Erythroblast (primary cell): ENCODE measurements at places on chromosomes 6 and 20.

- DNase-seq: no peak
Measured at GRCh38 chr6:134307870-134308269, 10.0 kb downstream of the SGK1 start.

- DNase-seq: no peak
Measured at GRCh38 chr20:31770243-31770642, 31.2 kb downstream of the TPX2 start.

- DNase-seq: peak; percentile 54
Measured at GRCh38 chr20:38893565-38894090, 32.6 kb upstream of the FAM83D start.

DNA sequence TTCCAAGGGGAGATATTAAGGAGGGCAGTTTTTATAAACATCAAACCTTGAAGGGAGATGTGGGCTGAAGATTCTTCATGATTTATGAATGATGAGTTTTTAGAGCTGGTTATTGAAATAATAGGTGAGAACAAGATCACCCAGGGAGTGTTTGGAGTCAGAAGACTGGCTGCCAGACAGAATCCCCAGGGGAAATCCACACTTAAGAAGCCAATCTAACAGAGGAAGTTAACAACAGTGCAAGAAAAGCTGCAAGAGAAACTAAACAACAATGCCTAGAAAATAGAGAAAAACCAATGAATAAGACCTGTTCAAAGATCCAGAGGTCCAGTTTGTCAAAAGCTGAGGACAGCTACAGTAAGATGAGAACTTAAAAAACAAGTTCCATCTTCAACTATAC is 167.9 kb upstream of the MAN1A1 start:
- no peak for DNase-seq

DNA sequence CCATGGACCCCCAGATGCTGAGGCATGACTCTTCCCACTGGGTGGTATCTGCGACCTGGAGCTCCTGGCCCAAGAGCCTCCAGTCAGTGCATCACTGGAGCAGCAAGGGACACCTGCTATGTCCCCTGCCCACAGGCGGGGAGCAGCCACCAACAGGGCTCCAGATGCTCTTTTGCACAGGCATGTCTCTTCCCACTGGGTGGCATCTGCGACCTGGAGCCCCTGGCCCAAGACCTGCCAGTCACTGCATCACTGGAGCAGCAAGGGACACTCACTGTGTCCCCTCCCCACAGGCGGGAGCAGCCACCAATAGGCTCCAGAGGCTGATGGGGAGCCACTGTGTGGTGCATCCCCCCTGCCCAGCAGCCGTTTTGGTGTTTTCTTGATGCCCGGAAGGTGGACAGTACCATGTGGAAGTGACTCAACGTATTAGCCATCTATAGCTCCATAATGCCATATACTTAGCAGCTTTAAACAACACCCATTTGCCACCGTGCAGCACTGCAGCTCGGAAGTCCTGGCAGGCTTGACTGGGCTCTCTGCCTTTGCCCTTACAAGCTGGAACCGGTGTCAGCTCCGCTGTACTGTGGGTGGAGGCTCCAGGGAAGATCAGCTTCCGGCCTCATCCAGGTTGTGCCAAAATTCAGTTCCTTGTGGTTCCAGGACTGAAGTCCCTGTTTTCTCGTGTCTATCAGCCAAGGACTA is 124.9 kb upstream of the CST7 start:
- DNase-seq: no peak

DNA sequence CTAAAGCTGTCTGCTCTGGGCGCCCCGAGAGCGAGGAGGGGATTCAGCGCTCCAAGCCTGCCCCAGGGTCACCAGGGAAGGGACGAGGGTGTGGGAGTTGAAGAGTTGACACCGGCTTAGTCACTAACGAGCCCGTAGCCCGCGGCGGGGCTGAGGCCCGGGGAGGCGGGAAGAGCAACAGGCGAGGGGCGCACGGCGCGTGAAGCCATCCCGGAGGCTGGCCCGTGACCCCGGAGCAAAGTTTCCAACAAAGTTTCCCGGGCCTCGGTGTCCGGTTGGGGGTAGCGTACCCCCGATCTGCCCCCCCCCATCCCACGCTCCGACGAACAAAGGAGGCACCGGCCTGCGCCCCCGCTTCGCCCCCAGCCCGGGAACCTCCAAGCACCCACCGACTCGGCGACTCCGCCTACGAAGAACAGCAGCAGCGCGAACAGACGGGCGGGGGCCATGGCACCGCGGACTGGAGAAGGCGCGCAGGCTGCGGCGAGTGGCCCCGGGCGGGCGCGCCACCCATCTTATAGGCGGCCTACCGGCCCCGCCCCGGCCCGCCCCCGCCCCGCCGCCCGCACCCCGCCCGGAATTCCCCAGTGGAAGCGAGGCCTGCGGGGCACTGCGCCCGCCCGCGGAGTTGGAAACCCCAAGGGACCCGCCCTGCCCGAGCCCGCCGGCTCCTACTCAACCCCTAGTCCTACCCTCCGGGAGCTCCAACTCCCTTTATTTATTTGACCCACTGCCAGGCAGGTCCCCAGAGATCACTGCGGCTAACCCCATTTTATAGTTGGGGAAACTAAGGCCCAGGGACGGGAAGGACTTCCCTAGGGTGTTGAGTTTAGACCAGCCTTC is at the start of gene SDC4:
SDC4 (minus strand) TSS at position 489 of the 843 bp plus-strand sequence; CDS start at position 449, 40 bp downstream.
- DNase-seq: peak; percentile 70

- no peak for DNase-seq
Measured at GRCh38 chr20:40718982-40719729, 30.1 kb upstream of the MAFB start.

GRCh38 chr6:5080574-5080973 is 4.6 kb upstream of the PPP1R3G start:
- no peak for DNase-seq

DNA sequence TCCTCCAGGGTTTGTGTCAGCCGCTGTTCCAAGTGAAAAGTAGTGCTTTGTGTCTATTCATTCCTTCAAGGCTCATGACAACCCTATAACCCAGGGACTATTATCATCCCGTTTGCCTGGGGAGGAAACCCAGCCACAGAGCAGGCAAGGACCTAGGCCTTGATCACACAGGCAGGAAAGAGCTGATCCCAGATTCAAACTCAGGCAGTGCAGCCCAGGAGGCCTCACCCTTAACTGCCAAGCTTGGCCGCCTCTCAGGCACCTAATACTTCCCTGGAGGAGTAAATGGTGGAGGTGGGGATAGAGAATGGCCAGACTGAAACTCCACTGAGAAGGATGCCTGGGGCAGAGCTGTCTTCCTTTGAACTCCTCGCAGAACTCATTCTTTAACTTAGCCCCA is 215.1 kb upstream of the QKI start:
- DNase-seq: no peak

DNA sequence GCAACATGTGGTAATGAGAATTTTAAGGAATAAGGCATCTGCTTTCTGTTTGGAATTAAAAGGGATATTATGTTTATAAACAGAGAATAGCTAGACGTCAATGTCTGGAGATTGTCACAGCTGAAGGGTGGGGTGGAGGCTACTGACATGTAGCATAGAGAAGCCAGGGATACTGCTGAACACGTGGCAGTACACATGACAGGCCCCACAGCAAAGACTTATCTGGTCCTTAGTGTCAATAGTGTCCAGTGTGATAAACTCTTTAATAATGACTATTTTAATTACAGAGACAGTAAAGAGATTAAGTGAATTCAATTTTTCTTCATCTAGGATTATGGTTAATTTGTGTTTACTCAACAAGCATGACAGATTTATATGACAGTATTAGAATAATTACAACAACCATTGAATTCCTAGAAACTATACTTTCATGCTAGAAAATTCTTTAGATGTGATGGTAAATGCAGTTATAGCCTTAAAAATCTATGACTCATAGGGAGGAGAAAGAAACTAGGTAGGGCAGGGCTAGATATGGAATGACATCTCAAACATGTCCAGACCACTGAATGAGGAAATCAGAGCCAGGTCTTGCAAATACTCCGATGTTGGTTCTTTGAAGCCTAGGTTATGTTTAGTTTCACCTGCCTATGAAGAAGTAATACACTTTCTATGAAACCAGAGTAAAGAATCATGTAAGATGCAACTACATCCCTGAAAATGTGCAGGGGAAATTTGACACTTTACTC is 399.5 kb downstream of the PHF3 start:
- DNase-seq: no peak

DNA sequence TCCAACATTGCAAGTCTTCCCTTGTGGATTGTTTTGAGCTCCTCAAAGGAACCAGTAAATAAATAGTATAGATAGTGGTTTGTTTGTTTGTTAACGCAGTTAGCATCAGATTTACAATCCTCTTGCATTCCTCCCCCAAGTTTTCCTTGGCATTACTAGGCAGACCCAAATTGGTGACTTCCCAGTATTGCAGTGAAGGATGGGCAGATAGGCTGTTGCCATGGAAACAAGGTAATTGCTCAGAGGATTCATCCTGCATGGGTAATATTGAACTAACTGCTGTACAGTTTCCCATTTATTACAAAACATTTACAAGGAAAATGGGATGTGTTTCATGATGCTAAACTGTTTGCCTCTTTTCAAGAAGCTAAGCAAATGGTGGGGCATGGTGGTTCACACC is 477.2 kb downstream of the EPM2A start:
- no peak for DNase-seq

DNA sequence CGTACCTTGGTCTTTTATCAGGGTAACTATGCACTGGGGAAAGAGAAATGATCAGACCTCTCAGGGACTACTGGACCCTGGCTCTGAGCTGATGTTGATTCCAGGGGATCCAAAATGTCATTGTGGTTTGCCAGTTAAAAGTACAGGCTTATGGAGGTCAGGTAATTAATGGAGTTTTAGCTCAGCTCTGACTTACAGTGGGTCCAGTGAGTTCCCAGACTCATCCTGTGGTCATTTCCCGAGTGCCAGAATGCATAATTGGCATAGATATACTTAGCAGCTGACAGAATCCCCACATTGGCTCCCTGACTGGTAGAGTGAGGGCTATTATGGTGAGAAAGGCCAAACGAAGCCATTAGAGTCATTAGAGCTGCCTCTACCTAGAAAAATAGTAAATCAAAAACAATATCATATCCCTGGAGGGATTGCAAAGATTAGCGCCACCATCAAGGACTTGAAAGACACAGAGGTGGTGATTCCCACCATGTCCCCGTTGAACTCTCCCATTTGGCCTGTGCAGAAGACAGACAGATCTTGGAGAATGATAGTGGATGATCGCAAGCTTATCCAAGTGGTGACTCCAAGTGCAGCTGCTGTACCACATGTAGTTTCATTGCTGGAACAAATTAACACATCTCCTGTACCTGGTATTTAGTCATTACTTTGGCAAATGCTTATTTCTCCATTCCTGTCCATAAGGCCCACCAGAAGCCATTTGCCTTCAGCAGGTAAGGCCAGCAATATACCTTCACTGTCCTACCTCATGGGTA is 152.4 kb downstream of the THBS2 start:
- no peak for DNase-seq

DNA sequence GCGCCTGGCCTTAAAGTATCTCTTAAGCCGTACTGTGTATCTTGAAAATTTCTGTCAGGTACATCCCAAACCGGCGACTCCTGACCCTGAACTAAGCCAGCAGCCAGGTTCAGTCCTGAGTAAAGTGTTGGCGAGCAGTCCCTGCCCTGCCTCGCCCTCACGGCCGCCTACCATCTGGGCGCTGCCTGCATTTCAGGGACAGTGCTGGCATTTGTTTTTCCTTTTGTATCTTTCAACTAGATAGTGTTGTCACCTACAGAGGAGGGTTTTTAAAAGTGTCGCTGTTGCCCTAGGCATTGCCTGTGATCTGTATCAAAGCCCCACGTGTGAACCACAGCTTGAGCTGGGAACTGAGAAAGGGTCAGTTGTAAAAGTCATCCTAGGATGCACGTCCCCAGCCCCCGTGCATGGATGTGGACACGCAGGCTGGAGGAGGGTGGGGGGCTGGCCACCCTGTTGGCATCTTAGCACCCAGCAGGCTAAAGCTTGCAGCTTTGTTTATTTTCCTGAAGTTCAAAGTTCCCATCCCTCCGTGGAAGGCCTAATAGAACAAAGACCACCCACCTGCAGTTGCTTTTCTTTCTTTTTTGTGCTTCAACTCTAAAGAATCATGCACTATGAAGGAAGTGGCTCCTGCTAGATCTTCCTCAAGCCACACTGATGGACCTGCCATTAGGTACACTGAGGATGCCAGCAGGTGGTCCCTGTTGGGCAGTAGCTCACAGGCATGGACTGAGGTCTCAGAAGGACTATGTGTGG is 136.8 kb downstream of the ZDHHC14 start:
- DNase-seq: no peak

GRCh38 chr20:7155282-7155681 is 387.8 kb downstream of the BMP2 start:
- no peak for DNase-seq

- no peak for DNase-seq
Measured at GRCh38 chr6:45921691-45922281, 93.9 kb downstream of the CLIC5 start.
